Esophagus squamous epithelium (tissue), 5 donors: ENCODE measurements at places on chromosomes 12 and 14. TPM values are rescaled to one million over a fixed set of nuclear protein-coding genes. Genes with fewer than 3 reads are reported as not detected.

GRCh38 chr14:65815127-65815526 is 402.6 kb downstream of the FUT8 start:
- H3K36me3 ChIP-seq = no peaks in the 10 kb centered on the region
- H3K27ac ChIP-seq = no peak overlapping the region
- no peak for DNase-seq
- H3K27me3 ChIP-seq = no peaks in the 10 kb centered on the region
- H3K4me3 ChIP-seq = no peak overlapping the region
- no peaks in the 10 kb centered on the region for H3K4me1 ChIP-seq

- no peak overlapping the region for H3K27ac ChIP-seq
- no peaks in the 10 kb centered on the region for H3K36me3 ChIP-seq
- no peaks in the 10 kb centered on the region for H3K4me1 ChIP-seq
- H3K4me3 ChIP-seq = no peak overlapping the region
- H3K27me3 ChIP-seq = no peaks in the 10 kb centered on the region
These were observed 8.3 kb downstream of the ANHX start for GRCh38 chr12:133227281-133227852.

DNA sequence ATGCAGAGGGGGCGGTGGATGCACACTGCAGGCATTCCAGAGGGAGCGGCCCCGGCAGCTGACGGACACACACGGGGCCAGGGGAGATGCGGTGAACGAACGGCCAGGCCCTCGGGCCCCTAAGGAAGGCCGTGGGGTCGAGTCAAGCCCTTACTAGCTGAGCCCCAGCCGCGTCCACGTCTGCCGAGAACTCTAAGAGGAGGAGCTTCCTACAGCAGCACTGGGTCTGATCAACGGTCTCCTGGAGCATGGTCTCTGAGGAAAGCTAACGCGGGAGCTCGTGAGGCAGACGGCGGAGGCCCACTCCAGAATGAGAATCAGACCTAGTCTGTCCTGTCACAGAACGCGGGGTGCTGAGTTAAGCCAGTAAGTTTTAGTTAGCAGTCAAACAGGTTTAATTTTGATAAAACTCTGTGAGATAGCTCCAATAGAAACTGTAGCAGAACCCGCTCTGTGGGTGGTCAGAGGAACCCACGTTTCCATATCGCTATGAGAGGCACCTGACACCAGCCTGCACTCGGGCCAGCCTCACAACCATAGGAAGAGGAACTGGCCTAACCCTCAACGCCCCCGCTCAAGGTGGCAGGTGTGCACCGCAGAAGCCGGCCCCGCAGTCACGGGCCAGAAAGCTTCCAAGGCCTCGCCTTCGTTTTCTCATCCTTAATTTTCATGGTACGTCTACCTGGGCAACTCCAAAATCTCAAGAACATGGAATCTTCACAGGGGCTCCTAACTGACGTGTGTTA is 55.5 kb downstream of the CDC42BPB start:
- H3K4me3 ChIP-seq = no peak overlapping the region
- H3K4me1 ChIP-seq = peaks cover 7% of the 10 kb centered on the region
- no peak for DNase-seq
- no peak overlapping the region for H3K27ac ChIP-seq
- H3K27me3 ChIP-seq = no peaks in the 10 kb centered on the region

- H3K36me3 ChIP-seq = no peaks in the 10 kb centered on the region
- no peak for DNase-seq
- no peak overlapping the region for H3K4me3 ChIP-seq
- no peaks in the 10 kb centered on the region for H3K27me3 ChIP-seq
- no peaks in the 10 kb centered on the region for H3K4me1 ChIP-seq
- H3K27ac ChIP-seq = no peak overlapping the region
These were observed 14.0 kb downstream of the OR11G2 start for GRCh38 chr14:20204721-20205120.

- no peak for DNase-seq
- H3K36me3 ChIP-seq = peaks cover 8% of the 10 kb centered on the region
- no peak overlapping the region for H3K4me3 ChIP-seq
These were observed 26.3 kb downstream of the ZFYVE21 start for GRCh38 chr14:103741876-103742275.

DNA sequence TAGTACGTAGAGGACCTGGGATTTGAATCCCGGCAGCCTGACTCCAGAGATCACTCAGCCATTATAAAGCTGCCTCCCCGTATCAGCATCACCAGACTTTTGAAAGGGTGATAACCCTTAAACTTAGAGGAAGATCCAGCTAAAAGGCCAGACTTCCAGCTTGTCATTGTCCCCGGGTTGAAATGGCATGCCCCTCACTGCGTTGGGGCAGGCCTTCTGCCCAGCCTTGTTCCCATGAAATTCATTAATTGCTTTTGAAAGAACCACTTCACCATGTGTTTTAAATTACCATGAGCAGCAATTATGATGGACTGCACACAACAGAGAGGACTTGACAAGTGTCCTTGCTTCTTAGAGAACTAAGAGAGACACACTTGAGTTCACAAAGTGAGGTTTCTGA is 269.6 kb upstream of the CRY1 start:
- H3K27me3 ChIP-seq = no peaks in the 10 kb centered on the region
- H3K4me3 ChIP-seq = no peak overlapping the region
- H3K27ac ChIP-seq = no peak overlapping the region
- no peak for DNase-seq
- H3K4me1 ChIP-seq = peaks cover 4% of the 10 kb centered on the region
- no peaks in the 10 kb centered on the region for H3K36me3 ChIP-seq

- no peak for DNase-seq
- H3K4me1 ChIP-seq = no peaks in the 10 kb centered on the region
- no peaks in the 10 kb centered on the region for H3K27me3 ChIP-seq
- no peaks in the 10 kb centered on the region for H3K36me3 ChIP-seq
- H3K4me3 ChIP-seq = no peak overlapping the region
These were observed 13.1 kb upstream of the ABCD2 start for GRCh38 chr12:39632670-39633069.

DNA sequence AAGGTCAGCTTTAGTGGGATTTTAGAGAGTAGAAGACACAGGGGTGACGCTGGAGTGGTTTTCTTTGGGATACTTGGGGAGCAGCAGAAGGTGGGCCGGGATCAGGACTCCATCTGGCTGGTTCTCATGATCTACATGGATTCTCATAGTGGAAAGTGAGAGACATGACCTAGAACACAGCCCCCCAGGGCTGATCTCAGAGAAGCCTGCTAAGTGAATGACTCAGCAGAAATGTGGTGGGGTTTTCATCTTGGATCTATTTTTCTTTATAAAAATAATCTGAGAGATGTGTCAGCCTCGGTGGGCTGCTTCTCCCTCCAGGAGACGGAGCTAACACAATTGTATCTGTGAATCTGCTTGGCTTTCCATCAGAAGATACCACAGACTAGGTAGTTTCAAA is 484.4 kb downstream of the TMEM121 start:
- H3K4me3 ChIP-seq = no peak overlapping the region
- no peaks in the 10 kb centered on the region for H3K4me1 ChIP-seq
- H3K27me3 ChIP-seq = peaks cover 11% of the 10 kb centered on the region
- H3K36me3 ChIP-seq = no peaks in the 10 kb centered on the region
- DNase-seq = no peak

GRCh38 chr12:42119085-42119633 is 25.5 kb downstream of the GXYLT1 start:
- no peaks in the 10 kb centered on the region for H3K27me3 ChIP-seq
- H3K4me3 ChIP-seq = no peak overlapping the region
- no peak for DNase-seq

- no peaks in the 10 kb centered on the region for H3K36me3 ChIP-seq
- no peak for DNase-seq
- no peaks in the 10 kb centered on the region for H3K27me3 ChIP-seq
- H3K27ac ChIP-seq = no peak overlapping the region
- no peak overlapping the region for H3K4me3 ChIP-seq
These were observed 2.1 kb upstream of the DLST start for GRCh38 chr14:74879427-74880182.

DNA sequence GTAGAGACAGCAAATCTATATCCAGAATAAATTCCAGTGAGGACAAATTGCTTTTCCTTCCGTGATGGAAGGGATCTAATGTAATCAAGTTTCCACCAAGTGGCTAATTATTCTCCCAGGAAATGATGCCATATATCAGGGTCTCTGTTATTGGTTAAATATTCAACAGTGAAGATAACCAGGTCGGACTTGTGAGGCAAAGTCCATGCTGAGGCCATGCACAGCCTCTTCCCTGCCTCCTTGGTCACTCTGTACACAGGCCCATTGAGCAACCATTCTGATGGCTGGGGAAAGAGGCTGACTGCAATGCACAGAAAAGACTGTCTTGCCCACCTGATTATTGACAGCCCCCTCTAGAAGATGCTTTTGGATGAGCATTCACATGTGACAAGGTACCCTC is 90.1 kb downstream of the TNFAIP2 start:
- no peak overlapping the region for H3K27ac ChIP-seq
- H3K36me3 ChIP-seq = no peaks in the 10 kb centered on the region
- no peak for DNase-seq
- peaks cover 13% of the 10 kb centered on the region for H3K4me1 ChIP-seq
- H3K4me3 ChIP-seq = no peak overlapping the region
- H3K27me3 ChIP-seq = no peaks in the 10 kb centered on the region

- H3K27me3 ChIP-seq = no peaks in the 10 kb centered on the region
- peaks cover 24% of the 10 kb centered on the region for H3K4me1 ChIP-seq
- H3K27ac ChIP-seq = no peak overlapping the region
- no peak overlapping the region for H3K4me3 ChIP-seq
These were observed 143.9 kb downstream of the SYNE2 start for GRCh38 chr14:63996625-63997220.

DNA sequence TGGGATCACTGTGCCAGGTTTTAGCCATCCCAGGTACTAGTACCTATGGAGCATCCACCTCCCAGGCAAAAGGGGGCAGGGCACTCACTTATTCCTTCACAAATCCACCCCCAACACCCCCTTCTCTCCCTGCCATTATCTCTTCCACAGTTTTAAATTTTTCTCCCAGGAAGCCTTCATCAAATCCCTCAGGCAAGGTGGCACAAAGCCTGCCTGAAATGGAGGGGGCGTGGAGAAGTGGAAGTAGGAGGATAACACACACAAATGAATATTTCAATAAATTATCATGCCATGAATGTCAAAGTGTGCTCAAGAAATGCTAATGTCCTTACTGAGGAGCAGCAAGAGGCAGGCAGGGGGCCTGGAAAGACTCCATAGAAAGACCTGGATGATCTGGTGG is 4.7 kb upstream of the CHST11 start:
- no peak overlapping the region for H3K27ac ChIP-seq
- no peaks in the 10 kb centered on the region for H3K27me3 ChIP-seq
- no peaks in the 10 kb centered on the region for H3K4me1 ChIP-seq
- H3K36me3 ChIP-seq = no peaks in the 10 kb centered on the region
- DNase-seq = no peak

DNA sequence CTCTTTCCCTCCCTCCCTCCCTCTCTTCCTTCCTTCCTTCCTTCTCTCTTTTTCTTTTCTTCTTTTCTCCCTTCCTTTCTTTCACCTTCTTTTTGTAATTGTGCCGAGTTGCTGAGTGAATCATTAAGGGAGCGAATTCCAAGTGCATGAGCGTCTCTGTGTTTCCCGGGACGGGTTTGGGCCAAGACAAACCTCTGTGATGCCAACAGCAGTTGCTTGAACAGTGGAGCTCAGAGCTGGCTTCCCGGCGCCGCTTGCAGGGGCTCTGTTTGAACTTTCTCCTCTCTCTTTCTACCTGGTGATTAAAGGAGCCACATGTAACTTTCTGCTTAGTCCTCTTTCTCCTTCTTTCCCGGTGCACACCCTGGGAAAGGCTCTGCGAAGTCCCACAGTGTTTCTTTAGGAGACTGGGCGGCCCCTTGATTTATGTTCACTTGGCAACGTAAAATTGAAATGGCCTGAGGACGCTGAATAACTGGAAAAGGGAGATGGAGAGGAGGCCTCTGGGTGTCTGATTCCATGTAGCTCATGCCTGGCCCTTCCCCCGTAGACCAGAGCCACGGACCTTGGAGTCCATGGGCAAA is 33.7 kb upstream of the MAP1LC3B2 start:
- no peaks in the 10 kb centered on the region for H3K36me3 ChIP-seq
- no peak for DNase-seq
- H3K27me3 ChIP-seq = no peaks in the 10 kb centered on the region
- H3K4me1 ChIP-seq = peaks cover 72% of the 10 kb centered on the region
- H3K4me3 ChIP-seq = peak overlapping the region; percentile 35
- peak overlapping the region; percentile 74 for H3K27ac ChIP-seq

DNA sequence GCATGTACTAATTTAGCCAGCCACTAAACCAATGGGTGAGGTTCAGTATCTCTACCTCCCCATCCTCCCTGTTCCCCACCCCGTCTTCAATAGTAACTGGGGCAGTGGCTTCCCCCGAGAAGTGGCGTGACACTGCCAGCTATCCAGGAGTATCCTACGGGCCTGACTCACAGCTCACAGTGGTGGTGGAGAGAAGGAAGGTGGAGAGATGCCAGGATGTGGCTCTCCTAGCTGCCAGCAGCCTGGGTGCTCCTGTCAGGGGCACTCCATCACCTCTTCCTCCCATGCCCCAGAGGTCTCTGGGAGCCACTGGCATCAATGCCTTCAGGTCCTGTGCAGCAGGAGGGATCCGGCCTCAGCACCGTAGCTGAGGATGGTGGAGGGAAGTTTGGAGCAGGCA is 49.0 kb downstream of the TSPAN11 start:
- H3K27ac ChIP-seq = no peak overlapping the region
- no peaks in the 10 kb centered on the region for H3K36me3 ChIP-seq
- peaks cover 81% of the 10 kb centered on the region for H3K27me3 ChIP-seq
- H3K4me1 ChIP-seq = peaks cover 44% of the 10 kb centered on the region
- DNase-seq = no peak

- no peak for DNase-seq
- peak overlapping the region; percentile 72 for H3K4me3 ChIP-seq
- H3K4me1 ChIP-seq = peaks cover 14% of the 10 kb centered on the region
- no peaks in the 10 kb centered on the region for H3K36me3 ChIP-seq
These were observed 733 bp upstream of the PPFIBP1 start for GRCh38 chr12:27523305-27523641.

GRCh38 chr12:49230176-49230804 is 34.6 kb upstream of the TUBA1C start:
- no peaks in the 10 kb centered on the region for H3K36me3 ChIP-seq
- H3K4me1 ChIP-seq = peaks cover 36% of the 10 kb centered on the region
- DNase-seq = no peak
- no peaks in the 10 kb centered on the region for H3K27me3 ChIP-seq
- no peak overlapping the region for H3K4me3 ChIP-seq
- no peak overlapping the region for H3K27ac ChIP-seq

- H3K4me3 ChIP-seq = peak overlapping the region; percentile 25
- DNase-seq = no peak
- no peaks in the 10 kb centered on the region for H3K36me3 ChIP-seq
- H3K27ac ChIP-seq = no peak overlapping the region
These were observed 35.1 kb upstream of the KCNH3 start for GRCh38 chr12:49503674-49504180.

- no peak overlapping the region for H3K27ac ChIP-seq
- no peak overlapping the region for H3K4me3 ChIP-seq
- DNase-seq = no peak
- H3K4me1 ChIP-seq = no peaks in the 10 kb centered on the region
- no peaks in the 10 kb centered on the region for H3K36me3 ChIP-seq
- H3K27me3 ChIP-seq = peaks cover 1% of the 10 kb centered on the region
These were observed 216.7 kb downstream of the GRIN2B start for GRCh38 chr12:13764748-13765147.

GRCh38 chr12:30996752-30997151 is 70.2 kb downstream of the TSPAN11 start:
- no peak overlapping the region for H3K27ac ChIP-seq
- no peaks in the 10 kb centered on the region for H3K36me3 ChIP-seq
- no peaks in the 10 kb centered on the region for H3K4me1 ChIP-seq

GRCh38 chr14:102691763-102692162 is 85.5 kb upstream of the TRAF3 start:
- no peaks in the 10 kb centered on the region for H3K36me3 ChIP-seq
- peaks cover 4% of the 10 kb centered on the region for H3K4me1 ChIP-seq

Gene TSPAN19
- total RNA-seq = not detected

Gene AQP6
- total RNA-seq = not detected

Gene C12orf56
- 6.8 TPM for total RNA-seq

Gene SELPLG
- total RNA-seq = 7.6 TPM

Gene CPNE6
- not detected for total RNA-seq

Gene GDF3
- total RNA-seq = not detected

Gene OR6C2
- total RNA-seq = not detected

Gene CISTR
- total RNA-seq = not detected

Gene ACOT4
- 0.48 TPM for total RNA-seq

Gene GPX2
- 273 TPM for total RNA-seq

Gene FGF23
- not detected for total RNA-seq
